ENCODE measurements at places on chromosomes 1 and 21.

- DNase-seq = no peak
Observed at GRCh38 chr1:32533792-32534327, 5.4 kb upstream of the ZBTB8A start.

- DNase-seq = no peak
Observed at GRCh38 chr21:23152130-23152529, 2153.9 kb downstream of the NCAM2 start.

DNA sequence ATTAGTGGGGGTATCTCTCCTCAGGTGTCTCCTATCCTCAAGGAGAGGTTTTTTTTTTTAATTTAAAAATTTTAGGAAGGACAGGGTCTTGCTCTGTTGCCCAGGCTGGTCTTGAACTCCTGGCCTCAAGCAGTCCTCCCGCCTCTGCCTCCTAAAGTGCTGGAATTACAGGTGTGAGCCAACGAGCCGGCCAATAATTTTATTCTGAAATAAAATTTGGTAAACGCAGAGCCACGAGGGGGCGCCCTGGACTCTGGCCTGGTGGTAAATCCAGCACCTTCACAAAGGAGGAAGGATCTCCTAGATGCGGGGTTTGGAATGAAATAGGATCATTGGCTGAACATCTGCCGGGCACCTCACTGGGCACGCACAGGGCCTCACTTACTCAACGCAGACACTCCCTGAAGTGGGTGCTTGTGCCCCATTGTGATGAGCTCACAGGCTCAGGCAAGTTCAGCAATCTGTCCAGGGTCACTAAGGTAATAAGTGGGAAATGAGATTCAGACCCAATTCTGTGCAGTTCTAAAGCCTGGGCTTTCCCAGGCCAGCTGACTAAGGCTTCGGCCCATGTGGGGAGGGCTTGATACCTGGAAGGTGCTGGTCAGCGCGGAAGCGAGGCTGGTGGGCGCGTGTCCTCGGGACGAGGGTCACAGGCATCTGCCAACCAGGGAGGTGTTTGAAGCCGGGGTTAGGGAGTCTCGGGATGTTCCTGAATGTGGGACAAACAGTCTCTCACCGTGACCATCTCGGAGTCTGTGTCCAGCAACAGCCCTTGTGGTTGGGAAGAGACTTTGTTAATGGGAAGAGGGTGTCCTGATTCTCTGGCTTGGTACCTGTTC, 32.7 kb upstream of the ETV3 start:
- DNase-seq = no peak

GRCh38 chr1:14120895-14121294, 420.9 kb downstream of the PRDM2 start:
- DNase-seq = no peak

All from stimulated activated CD8-positive, alpha-beta memory T cell treated with anti-CD3 and anti-CD28 coated beads, Interleukin-4, amount 100 ng/mL, for 1 hour (primary cell).